Activated CD8-positive, alpha-beta memory T cell treated with anti-CD3 and anti-CD28 coated beads, Interleukin-2, amount 50 U/mL, for 48 hours (primary cell): ENCODE measurements at places on chromosomes 3 and 15.

GRCh38 chr15:80957556-80957955 is 32.1 kb downstream of the MESD start:
- peak; percentile 36 for DNase-seq

GRCh38 chr15:55241186-55241585 is 44.4 kb upstream of the RSL24D1 start:
- no peak for DNase-seq

DNA sequence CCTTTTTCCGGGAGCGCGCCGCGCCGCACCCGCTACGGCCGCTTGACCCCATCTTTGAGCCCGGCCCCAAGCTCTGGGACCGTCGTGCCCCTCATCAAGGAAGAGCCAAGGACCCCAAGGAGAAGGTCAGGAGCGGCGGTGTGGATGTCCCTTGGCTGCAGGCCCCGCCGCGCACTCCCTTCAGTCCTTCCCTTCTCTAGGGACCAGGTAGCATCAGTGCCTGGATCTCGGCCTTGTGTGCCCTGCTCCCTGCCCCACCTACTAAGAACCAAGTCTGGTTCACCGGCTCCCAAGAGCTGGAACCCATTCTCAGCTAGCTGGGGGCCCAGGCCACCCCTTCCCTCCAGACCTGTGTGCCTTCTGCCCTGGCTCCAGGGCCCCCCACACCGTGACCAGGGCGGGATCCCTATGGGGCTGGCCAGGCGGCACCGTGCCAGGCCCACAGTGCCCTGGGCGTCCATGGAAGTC is 69.3 kb upstream of the CGNL1 start:
- DNase-seq = no peak

DNA sequence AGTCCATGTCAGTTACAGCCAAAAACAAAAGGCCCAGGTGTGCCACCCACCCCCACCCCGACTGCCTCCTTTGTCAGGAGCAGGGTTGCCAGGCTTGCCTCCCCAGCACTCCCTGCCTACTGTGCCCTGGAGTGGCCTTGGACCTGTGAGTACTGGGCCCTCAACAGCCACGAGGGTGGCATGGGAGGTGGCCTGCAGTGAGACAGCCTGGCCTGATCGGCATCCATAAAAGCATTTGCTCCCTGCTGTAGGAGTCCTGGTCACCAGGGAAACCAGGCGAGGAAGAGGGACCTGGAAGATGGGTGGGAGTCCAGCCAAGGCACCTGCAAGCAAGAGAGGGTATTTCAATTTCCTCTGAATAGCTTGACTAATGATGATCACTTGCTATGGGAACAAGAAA is 56.4 kb upstream of the KCNMB2 start:
- DNase-seq = no peak
